ENCODE measurements at places on chromosomes 1 and 21.
A peak's percentile ranks its signal among the peaks of the same experiment; 100 is the strongest.

DNA sequence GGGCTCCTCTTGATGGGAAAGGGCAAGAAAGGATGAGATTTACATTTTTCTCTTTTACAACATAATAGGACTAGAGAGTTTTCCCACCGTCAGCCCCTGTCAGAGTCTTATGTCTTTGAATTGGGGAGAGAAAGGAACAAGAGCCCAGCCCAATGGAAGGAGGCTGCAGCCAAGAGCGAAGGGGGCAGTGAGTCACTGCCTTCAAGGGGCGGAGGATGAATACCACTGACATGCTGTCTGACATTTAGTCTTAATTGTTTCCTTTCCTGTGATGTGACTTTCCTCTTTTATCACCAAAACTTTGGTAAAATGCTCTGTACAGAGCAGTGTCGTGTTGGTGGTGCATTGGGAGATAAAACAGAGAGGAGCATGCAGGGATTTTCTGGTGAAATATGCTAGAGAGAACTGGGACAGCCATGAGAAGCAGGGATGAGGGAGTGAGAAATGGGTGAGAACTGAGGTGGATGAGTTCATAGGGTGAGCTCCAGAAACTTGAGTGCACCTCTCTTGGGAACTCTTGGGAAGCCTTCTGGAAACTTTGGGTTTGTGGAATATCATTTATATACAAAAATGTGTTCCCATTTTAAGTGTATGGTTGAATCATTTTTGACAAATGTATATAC lies 179.9 kb upstream of the FGGY start:
- DNase-seq, result no peak

DNA sequence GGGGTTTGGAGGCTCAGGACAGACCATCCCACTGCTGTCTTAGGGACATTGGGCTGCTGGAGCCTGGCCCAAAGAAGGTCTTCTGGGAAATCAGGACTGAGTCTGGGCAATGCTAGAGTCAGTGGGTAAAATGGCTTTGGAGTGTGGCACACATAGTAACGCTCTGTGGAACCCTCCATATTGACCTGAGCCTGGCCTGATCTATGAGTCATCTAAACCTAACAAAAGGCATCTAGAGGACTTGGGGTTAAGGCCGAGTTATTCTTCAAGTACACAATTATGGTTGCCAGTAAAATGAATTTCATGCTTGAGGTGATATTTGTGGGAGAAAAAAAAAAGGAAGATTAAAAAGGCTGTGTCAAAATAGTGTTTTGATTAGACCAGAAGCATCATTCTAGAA lies 77.7 kb downstream of the ST6GALNAC5 start:
- no peak for DNase-seq

GRCh38 chr21:42654179-42654912 lies 925 bp downstream of the PDE9A start:
- peak; percentile 70 for DNase-seq

- no peak for DNase-seq
Measured at GRCh38 chr21:17540530-17540929, 27.7 kb downstream of the CXADR start.

- no peak for DNase-seq
Measured at GRCh38 chr1:92859400-92860039, 27.7 kb downstream of the RPL5 start.

DNA sequence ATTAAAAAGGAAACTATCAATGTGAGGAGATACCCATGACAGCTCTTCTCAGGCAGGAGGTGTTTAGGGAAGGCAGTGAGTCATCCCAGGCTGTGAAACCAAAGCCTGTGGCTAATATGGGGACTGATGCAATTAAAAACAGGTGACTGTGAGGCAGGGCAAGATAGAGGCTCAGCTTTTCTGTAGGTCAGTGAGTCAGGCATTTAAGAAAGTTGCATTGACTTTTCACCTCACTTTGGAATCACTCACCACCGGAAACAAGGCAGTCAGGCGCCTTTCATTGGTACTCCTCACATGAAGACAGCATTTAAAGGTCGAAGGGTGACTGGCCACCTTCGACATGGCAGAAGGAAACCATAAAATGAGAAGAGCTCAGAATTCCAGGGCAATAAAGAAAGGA lies 54.5 kb downstream of the PAPPA2 start:
- no peak for DNase-seq

- DNase-seq, result no peak
Measured at GRCh38 chr1:204219971-204220616, 6.3 kb upstream of the GOLT1A start.

GRCh38 chr1:54487571-54488050 lies 60.4 kb upstream of the ACOT11 start:
- peak; percentile 23 for DNase-seq

DNA sequence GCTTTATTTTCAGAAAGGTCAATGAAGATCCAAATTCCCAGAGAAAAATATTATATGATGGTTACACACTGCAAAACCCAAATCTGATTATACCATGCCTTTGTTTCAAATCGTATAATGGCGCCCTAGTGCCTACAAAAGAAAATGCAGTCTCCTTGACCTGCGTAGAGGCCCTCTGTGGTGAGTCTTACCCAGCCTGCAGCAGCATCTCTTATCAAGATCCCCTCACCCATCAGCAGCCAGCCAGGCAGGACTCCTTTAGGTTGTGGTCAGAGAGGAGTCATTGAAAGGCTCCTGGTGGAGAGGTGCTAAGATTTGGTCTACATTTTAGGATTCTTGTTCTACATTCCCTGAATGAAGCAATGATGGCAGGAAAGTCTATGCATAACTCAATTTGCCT lies 23.7 kb upstream of the DAB1 start:
- no peak for DNase-seq

DNA sequence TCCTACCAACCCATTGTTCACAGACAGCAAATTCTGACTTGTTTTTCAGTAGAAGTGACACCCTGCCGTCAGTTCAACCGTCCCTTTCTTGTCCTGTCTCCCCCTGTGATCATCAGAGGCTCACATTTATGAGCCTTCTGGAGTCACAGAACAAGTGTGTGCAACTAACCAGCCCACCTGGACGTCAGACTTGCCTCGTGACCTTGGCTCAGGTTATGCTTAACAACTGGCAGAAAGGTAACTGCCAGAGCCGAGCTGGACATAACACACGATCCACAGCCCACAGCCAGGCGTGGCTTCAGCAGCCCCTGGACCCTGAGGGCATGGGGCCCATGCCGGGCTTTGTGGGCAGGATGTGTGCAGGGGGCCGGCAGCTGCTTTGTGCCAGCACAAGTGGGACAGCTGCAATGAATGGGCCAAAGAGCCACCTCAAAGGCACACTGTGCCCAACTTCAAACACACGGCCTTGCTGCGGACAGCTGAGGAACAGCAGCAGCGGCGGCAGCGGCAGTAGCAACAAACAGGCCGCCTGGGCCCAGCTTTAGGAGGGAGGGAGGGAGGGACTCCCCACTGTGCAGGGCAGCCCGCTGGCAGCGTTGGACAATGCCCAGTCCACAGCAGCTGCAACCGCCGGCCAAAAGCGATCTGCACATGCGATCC lies 103.9 kb downstream of the ZBTB18 start:
- DNase-seq, result no peak

GRCh38 chr1:236951672-236952071 lies 52.6 kb downstream of the MT1HL1 start:
- no peak for DNase-seq

DNA sequence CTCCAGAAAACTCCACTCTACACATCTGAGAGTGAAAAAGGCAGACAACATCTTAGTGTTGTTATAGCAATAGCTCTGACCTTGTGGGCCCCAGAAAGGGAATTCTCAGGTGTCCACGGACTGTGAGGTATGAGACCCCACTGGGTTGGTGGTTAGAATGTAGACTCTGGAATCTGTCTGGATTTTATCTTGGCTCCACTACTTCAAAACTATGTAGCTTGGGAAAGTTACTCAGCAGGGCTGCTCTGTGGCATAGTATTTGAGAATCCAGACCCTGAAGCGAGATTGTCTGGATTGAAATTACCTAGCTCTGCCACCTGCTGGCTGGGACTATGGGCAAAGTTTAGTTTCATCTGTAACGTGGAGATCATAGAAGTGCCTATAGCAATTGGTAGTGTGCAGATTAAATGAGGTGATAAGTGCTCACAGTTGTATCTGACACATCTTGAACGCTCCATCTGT lies 25.8 kb downstream of the PRDM2 start:
- DNase-seq, result peak; percentile 16

- no peak for DNase-seq
Measured at GRCh38 chr1:223425550-223425949, 32.3 kb downstream of the CCDC185 start.
